ENCODE measurements at places on chromosomes 11 and 22.

- DNase-seq, result no peak
Observed at GRCh38 chr11:35103366-35104208, 35.4 kb upstream of the CD44 start.

GRCh38 chr11:46597155-46597554, 3.3 kb upstream of the AMBRA1 start:
- DNase-seq, result no peak

DNA sequence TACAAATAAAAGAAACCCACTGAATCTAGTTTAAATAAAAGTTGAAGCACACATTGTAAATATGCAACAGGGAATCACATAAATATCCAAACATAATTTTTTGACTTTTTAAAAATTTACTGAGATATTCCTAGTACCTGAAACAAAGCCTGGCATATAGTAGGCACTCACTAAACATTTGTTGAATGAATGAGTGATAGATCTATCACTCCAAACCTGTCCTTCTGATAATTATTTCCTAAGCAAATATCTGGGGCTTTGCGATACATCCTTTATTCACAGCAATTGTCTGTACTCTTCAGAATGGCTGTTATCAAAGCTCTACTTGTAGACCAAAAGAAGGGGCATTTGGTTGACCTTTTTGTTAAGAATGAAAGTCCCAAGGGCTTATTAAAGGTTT, 2.6 kb upstream of the PSMA1 start:
- no peak for DNase-seq

- DNase-seq, result no peak
Observed at GRCh38 chr11:46050662-46051061, 70.6 kb downstream of the PHF21A start.

- DNase-seq, result no peak
Observed at GRCh38 chr11:96342014-96342960, 708 bp downstream of the MAML2 start.

DNA sequence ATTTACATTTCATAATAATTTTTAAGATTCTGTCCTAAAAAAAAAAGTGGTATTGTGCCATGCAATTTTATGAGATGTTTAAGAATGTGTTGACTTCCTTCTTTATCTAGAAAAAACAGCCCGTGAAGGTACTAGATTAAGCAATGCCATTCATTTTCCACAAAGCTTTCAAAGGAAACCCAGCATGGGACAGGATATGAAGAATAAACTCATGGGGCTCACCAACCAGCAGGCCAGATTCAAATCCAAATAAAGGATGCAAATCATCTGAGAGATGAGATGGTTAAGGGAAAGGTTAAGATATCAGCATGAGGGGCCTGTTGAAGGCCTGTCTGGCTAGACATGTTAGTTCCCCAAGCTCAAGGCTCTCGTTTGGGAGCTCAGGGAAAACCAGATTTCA, 199.1 kb downstream of the SWAP70 start:
- DNase-seq, result no peak

- DNase-seq, result peak; percentile 69
Observed at GRCh38 chr11:125062931-125063428, at the start of gene SLC37A2. Gene SLC37A2, plus strand, starts transcription at chr11:125063305. Its CDS starts 63 bp downstream, at chr11:125063368.

GRCh38 chr11:95768521-95768920, 21.1 kb downstream of the FAM76B start:
- no peak for DNase-seq

GRCh38 chr22:48803948-48804810, 1023.5 kb downstream of the BRD1 start:
- DNase-seq, result no peak

DNA sequence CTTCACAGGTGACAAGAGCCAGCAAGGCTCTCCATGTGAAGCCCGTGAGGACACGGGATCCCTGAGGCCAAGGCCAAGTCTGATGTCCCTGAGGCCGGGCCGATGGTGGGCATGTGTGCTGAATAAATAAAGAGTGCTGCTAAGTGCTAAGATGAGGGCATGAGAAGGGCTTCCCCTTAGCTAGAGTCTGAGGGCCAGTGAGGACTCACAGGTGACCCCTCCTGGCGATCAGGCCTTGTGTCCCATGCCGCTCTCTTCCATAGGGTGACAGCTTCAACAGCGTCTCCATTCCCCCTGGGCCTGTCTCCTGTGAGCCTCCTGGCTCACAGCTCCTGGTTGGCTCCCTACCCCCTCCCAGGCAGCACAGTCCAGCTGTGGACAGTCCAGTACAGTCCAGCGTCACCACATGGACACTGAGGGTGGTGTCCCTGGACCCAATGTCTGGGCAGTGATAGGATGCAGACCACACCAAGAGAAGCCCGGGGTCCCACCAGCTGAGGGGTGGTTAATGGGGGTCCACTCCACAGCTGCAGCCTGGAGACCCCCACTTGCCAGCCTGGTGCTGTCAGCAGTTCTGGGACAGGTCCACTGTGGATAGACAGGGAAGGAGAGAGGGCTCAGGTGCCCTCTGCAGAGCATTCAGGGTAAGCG, 1033.2 kb downstream of the TBC1D22A start:
- DNase-seq, result no peak
